ENCODE measurements at places on chromosomes 7 and 10.

DNA sequence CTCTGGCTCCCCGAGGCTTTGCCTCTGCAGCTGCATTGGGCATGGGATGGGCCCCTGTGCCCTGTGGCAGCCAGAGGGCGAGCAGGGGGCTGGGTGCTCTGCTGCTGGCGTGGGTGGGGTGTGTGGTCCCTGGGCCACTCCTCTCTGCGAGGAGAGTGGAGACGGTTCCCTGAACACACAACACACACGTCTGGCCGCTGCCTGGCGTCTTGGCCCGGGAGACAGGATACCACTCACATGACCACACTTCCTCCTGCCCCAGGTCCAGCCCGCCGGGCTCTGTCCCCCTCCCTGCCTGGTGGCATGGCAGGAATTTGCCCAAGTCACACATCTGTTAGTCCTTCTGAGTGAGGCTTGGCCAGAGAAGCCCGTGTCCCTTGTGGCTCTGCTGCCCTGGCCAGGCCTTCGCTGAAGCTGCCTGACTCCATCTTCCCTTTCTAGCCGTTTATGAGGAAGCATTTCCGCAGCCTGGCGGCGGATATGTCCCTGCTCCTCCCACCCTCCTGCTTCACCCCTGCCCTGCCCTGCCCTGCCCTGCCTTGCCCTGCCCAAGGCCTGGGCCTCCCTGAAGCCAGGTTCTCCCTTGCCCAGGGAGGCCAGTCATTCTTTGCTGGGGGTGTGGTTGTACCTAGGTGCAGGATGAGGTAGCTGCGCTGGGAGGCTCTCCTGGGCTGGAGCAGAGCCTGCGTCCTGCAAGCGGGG is 3.0 kb downstream of the BRI3 start:
- DNase-seq = no peak

DNA sequence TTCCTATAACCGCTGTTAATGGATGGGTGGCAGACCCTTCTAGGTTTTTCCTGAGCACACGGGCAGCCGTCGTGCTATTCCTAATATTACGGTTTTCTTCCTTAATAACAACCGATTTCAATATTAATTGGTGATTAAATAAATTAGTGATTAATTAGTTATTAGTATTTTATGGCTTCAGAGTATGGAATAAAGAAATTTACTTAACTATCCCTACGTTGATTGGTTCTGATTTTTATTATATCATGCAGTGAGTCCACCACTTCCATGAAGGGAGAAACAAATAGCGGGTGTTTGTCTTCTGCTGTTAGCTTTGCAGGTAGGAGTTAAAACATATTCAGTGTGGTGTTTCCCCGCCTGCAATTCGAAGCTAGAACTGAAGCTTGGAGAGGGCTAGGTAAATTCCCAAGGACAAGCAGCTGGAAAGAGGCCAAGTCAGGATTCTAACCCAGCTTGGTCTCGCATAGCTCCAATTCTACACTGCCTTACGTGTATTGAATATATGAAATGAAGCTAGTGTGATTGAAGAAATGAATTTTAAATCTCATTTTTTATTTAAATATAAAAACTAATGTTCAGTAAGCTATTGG is 928 bp upstream of the CSTF2T start:
- DNase-seq = peak; percentile 37

GRCh38 chr7:71132377-71133231 is 660 bp downstream of the GALNT17 start:
- DNase-seq = no peak

DNA sequence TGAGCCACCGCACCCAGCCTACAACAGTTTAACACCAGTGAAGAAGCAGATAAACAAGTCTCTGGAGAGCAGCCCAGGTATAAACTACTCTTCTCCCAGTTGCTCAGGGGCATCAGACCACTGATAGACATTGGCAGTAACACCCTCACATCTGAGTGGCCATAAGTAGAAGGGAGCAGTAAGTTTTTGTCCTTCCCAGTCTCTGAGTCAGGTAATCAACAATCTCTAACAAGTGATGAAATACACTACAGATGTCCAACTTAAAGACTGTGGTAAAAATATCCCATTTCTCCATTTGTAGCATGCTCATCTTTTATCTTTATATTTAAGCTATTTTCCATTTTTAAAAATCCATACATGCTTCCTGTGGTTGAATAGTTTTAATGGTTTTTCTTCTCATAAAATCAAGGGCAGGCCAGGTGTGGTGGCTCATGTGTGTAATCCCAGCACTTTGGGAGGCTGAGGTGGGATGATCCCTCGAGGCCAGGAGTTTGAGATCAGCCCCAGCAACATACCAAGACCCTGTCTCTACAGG is 78.6 kb downstream of the GSAP start:
- DNase-seq = no peak

GRCh38 chr10:49508654-49509053 is 30.3 kb downstream of the ERCC6 start:
- no peak for DNase-seq

DNA sequence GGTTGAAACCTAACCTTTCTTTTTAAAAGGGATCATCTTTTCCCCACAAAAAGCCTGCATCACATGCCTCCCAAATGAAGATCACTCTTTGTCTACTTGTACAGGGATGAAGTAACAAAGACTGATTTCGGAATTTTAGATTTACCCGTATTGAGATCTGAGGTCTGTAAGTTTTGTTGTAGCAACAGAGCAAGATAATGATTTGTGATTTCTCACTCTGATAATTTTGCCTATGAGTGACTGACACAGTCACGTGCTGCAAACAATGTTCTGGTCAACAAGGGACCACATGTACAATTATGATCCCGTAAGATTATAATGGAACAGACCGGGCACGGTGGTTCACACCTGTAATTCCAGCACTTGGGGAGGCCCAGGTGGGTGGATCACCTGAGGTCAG is 31.3 kb downstream of the ARL5B start:
- DNase-seq = no peak

DNA sequence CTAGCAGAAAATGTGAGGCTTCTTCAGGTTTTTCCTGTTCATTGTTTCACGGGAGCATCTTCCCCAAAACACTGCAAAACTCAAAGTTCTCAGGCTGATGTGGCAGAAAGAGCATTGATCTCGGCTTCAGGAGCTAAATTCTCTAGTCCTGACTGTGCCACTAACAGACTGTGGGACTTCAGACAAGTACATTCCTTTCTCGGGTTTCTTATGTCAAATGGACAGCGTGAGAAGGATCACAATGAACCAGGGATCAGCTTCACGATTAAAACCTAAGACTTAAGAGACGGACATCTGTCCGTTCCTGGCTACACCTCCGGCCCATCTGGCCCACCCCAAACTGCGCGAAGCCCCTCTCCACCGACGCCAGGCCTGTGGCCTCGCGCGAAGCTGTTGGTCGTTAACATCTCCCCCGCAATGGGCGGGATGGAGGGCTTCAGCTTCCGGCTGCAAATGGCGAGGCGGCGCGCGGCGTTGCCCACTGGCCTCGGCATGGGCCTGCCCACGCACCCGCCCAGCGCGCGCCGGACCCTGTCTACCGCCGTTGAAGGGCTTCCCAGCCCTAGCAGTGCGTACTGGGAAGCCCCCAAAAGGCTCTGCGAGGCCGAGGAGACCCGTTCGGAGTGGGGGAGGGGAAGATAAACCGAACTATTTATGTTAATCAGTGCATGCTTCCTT is 549 bp upstream of the DDX50 start:
- DNase-seq = no peak

DNA sequence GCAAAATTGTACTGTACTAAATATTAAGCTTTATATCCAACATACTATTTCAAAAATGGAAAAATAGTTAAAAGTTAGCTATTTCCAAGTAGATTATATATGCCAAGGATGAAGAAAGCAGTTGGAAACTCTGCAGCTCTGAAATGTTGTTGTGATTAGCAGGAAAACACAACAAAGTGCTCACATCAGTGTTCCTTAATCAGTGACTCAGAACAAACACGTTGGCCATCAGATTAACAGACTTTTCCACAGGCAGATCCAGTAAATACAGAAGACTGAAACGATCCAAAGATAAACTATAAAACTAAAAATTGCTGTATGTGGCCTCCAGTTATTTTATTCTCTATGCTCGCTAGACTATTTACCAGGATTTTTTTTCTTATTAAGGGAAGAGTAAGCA is 99.6 kb upstream of the SEMA3D start:
- no peak for DNase-seq

GRCh38 chr10:132865851-132866600 is 76.3 kb downstream of the CFAP46 start:
- DNase-seq = no peak

GRCh38 chr10:29784175-29784773 is 149.5 kb upstream of the SVIL start:
- DNase-seq = peak; percentile 78

- no peak for DNase-seq
These were observed at the start of gene RHOBTB1 for GRCh38 chr10:60944058-60944909. Gene RHOBTB1, minus strand, starts transcription at chr10:60944185. Its CDS starts 32,643 bp downstream, at chr10:60911542.

GRCh38 chr10:122838880-122839279 is 6.8 kb downstream of the CUZD1 start:
- DNase-seq = no peak

GRCh38 chr7:151895008-151895630 is 18.2 kb upstream of the PRKAG2 start:
- DNase-seq = no peak

DNA sequence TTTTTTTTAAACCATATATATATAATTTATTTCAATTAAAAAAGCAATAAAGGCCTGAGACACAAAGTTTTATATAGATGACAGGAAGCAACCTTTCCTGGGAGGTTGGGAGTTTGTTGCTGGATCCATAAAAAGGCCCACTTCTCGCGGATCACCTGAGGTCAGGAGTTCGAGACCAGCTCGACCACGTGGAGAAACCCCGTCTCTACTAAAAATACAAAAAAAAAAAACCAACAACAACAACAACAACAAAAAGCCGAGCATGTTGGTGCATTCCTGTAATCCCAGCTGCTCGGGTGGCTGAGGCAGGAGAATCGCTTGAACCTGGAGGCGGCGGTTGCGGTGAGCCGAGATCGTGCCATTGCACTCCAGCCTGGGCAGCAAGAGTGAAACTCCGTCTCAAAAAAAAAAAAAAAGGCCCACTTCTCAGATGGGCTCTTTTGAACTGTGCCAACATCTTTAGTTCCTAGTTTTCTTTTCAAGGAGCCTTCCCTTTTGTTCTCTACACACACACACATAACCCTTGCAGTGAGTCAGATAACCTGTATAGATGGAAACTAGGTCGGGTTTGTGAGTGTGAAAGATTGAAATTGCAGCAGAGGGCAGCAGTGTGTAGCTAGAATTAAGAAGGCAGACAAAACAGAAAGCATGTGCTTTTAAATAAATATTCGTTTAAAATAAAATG is 1.2 kb upstream of the SMNDC1 start:
- DNase-seq = peak; percentile 77

- no peak for DNase-seq
These were observed 156.1 kb downstream of the KIF20B start for GRCh38 chr10:89857431-89858042.

GRCh38 chr7:131110297-131111080 is 217.2 kb upstream of the MKLN1 start:
- DNase-seq = no peak

DNA sequence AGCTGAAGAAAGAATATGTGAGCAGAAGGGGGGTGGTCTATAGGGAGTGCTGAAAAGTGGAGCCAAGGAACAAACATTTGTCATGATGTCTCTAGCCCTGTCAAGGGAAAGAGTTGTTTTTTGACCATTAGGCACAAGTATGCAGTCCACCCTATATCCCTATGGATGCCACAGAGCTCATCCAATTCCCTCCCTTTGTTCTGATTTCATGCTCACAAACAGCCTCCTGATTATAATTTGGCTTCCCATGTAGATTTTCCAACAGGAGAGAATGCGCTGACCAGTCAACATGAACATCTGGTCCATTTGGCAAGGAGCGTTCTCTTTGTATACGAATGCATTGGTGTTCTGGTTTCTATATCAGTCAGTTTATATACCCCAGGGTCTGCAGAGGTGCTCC is 12.1 kb upstream of the CEP41 start:
- no peak for DNase-seq

DNA sequence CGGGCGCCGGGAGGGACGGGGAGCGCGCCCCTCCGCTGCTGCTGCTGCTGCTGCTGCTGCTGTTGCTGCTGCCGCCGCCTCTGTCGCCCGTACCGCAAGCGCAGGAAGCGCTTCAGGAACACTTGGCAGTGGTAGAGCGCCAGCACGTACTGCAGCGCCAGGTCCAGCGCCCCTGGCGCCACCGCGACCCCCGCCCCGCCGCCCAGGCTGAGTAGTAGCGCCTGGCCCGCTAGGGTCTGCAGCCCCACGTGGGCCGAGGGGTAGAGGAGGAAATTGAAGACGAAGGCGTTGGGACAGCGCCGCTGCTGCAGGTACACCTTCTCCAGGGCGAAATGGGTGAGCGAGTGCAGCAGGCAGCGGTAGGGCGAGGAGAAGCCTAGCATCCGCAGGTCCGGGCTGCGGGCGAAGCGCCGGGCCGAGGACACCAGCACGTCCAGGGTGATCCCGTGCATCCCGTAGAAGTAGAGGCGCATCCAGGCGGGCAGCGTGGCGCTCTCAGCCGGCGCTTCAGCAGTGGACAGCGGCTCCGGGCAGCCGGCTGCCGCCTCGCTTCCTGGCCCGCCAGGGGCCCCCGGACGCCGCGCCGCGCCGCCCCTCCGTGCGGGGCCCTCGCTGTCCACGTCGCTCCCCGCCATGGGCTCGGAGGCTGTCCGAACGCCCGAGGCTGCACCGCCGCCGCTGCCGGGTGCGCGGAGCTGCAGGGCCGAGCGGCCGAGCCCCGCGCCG is at the start of gene TMEM229A:
Gene TMEM229A, minus strand, starts transcription at position 699 of the 726 bp plus-strand sequence. Its CDS starts 64 bp downstream, at position 635.
- no peak for DNase-seq
